C1 segment of cervical spinal cord (tissue), 14 donors: ENCODE measurements at places on chromosomes 12 and 14.

DNA sequence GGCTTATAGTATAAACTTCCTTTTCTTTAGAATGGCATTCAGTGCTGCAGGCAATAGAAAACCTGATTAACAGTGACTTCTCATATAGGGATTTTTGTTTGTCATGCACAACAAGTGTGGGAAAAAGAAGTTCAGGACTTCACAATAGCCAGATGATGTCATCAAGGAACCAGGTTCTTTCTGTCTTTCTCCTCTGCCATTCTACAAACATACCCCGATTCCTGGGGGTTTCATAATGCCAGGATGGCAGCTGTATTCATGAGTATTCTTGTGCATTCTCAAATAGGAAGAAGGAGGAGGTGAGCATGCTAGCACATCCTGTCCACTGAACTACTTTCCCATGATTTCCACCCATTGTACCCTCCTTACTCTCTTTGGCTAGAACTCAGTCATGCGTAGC lies 182.7 kb upstream of the EEA1 start:
- no peak for DNase-seq

GRCh38 chr12:116880817-116881324 lies 370 bp downstream of the HRK start:
- DNase-seq = no peak

- DNase-seq = no peak
Observed at GRCh38 chr12:109274381-109274780, 34.7 kb downstream of the FOXN4 start.

GRCh38 chr12:24488091-24488596 lies 460.8 kb downstream of the BCAT1 start:
- no peak for DNase-seq

DNA sequence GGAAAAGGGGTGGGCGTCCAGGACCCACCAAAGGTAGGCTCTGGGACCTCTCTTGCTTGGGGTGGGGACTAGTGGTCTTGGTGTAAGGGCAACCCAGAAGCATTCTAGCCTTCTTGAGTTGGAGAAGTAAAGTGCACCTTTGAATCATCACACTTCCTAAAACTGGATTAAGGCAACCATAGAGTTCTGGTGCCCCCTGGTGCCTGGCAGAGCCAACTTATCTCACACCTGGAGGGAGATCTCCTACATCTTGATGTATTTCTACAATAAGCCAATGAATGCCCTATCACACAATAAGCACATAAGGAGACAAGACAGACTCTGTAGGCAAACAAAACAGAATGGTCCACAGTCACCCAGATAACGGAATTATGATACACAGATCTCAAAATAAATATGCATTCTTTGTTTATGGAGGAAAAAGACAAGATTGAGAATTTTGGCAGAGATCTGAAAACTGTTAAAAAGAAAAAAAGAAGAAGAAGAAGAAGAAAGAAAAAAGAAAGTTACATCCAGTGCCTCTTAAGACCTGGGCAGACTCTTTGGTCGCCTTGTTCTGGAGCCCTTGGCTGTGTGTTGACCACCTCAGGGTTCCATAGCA lies 95.9 kb upstream of the PPP2R5C start:
- DNase-seq = no peak

DNA sequence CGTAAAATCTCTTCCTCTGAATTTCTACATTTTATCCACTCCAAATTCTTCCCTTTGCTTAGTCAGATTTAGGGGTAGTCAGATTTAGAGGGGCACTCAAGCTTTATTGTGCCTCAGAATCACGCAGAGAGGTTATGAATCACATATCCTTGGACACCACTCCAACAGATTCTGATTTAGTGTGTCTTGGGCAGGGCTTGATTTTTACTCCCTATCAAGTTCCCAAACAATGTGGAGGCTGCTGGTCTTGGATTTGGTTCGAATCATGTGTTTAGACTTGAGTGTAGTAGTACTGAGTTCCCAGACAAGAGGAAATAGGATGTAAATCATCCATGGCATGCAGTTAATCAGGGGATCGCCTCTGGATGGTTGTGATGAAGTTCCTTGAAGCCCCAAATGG lies 298.1 kb upstream of the CLEC14A start:
- no peak for DNase-seq

DNA sequence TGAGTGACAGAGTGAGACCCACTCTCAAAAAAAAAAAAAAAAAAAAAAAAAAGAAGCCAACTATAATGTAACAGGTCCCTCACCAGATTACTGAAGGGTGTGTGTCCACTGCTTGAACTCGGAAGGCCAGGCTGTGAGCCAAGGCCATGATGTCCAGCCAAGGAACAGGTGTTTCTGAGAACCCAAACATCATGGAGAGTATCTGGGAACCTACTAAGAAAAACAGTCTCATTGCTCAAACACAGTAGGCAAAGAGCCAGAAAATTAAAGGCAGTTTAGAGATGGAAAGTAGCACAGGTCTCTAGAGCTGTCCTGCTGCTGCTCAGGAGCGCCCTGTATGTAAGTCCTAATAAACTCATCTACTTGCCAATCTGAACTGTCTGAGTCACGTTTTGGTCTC lies 12.5 kb upstream of the MAP4K5 start:
- no peak for DNase-seq

GRCh38 chr12:105983622-105984320 lies 155.0 kb downstream of the NUAK1 start:
- no peak for DNase-seq

DNA sequence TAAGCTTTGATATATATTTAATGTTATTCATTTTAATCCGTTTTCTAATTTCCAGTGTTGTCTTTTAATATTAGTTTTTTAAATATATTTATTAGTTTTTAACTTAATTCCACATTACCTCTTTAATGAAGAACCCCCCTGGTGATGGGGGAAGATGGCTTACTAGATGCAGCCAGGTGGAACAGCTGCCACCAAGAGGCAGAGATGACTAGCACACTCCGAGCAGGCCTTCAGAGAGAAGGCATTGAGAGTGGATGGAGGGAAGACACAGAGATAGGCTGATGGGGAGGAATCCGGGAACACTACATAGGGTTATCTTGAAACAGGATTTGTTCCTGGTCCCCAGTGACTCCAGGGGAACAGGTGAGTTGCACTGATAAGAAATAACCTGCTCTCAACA lies 771.6 kb downstream of the LRFN5 start:
- DNase-seq = no peak

DNA sequence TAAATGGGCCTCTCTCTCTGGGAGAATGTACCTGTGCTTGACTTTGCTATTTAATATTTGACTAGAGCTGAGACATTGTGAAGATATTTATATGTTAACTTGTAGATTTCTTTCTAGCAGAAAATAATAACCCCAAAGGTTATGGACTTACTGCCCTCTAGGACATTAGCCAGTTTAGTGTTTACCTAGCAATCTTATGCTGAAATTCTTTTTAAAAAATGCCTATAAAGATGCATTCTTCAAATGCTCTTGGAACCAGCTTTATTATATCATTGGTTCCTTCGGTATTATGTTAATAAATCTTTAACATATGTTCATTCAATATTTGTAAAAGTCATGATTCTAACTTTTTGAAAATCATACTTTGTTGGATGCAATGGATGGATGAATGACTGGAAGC lies 28.0 kb downstream of the GPR19 start:
- DNase-seq = no peak

DNA sequence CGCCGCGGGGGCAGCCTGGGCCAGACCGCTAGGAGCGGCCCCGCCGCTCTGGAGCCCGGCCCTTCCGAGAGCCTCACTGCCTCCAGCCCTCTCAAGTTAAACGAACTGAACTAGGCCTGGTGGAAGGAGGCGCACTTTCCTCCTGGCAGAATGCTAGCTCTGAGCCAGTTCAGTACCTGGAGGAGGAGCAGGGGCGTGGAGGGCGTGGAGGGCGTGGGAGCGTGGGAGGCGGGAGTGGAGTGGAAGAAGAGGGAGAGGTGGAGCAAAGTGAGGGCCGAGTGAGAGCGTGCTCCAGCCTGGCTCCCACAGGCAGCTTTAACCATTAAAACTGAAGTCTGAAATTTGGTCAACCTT lies 5.3 kb downstream of the LTB4R start:
- no peak for DNase-seq

DNA sequence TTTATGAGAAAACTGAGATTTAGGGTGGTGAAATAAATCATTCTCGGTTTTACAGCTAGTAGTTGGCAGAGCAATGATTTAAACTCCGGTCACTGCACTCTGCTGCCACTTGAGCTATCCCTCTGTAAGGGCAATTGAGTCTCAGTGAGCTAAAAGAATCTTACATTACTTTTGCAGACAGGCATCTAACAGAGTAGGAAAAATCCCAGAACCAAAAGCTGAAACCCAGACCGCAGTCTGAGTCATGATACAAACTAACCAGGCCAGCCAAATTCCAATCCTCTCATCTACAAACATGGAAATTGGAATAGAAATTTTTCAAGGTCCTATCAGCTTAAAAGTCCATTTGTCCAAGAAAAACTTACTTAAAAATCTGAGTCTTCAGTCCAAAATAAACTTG lies 73.7 kb downstream of the ANKS1B start:
- no peak for DNase-seq

DNA sequence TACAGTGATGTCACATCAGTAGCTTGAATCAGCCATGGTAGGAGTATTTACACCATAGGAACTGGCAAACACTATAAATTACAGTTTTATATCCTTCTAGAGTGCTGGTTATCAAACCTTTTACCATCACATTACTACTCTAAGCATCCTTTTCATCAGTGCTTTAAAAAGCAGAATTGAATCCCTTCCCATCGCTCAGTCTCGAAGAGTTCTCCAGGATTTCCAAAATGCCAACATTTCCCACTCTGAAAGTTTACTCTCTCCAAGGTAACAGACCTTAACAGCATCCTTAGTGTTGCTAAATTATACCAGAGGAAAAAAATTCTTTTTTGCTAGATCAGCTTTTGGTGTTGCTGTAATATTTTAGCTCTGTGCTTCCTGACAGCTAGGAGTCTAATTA lies 209.4 kb upstream of the USP15 start:
- no peak for DNase-seq

- DNase-seq = no peak
Observed at GRCh38 chr12:108110844-108111243, 18.2 kb upstream of the WSCD2 start.

DNA sequence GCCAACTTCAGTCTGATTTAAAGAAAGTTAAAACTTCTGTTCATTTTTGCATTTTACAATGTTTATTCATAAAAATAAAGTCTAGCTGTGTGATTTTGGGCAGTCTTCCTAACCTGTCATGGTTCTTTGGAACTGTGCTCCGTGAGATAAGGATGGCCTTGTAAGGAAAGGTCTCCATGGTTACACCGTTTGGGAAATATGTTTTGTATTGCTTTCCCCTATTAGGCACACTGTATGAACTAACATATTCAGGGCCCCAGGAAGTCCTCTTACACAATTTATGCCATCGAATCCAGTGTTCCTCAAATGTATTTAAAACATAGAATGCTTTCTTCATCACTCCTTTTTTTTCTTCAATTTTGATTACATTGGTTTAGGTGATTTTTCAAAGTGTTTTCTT lies 54.5 kb downstream of the APAF1 start:
- DNase-seq = no peak

GRCh38 chr12:69254046-69254445 lies 14.7 kb downstream of the CPSF6 start:
- no peak for DNase-seq

DNA sequence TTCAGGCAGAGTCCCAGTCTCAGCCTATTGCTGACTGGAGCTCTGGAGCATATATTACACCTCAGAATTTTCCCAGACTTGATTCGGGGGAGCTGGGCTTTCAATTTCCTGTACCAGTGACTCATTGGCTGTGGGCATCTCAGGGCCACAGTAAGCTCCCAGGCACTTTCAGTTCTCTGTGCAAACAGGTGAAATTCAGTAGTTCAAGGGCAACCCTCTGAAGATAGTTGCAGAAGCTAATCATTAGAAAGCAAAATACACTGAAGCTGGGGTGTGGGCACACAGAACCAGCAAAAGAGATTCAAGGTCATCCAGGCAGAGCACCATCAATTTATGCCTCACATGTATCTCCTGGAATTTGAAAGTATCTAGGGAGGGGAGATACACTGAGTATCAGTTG lies 8.1 kb upstream of the NIN start:
- DNase-seq = no peak

GRCh38 chr14:76769636-76770292 lies 8.5 kb downstream of the VASH1 start:
- no peak for DNase-seq

GRCh38 chr14:75769047-75769685 lies 108.1 kb downstream of the TTLL5 start:
- DNase-seq = no peak

GRCh38 chr14:54784060-54784459 lies 118.6 kb downstream of the GCH1 start:
- DNase-seq = peak; percentile 38

DNA sequence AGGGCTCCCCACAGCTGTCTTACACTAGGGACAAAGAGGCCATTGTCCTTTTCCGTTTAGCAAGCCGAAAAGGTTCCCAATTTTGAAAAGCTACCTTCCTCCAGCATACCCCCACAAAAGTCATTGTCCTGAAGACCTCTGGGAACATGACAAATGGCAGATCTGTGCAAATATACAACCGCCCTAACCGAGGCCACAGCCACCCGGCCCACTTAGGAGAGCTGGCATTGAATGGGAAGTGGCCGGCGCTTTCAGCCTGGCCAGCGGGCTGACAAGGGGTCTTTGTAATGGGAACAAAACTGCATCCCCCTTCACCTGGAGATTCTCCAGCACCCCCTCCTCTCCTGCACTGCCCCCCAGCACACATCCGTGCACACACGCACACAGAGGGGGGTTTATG lies 48.1 kb upstream of the VASH1 start:
- no peak for DNase-seq

GRCh38 chr12:105409801-105410471 lies 79.4 kb downstream of the C12orf75 start:
- DNase-seq = no peak

- no peak for DNase-seq
Observed at GRCh38 chr12:106585105-106585520, 2.3 kb downstream of the RFX4 start.

DNA sequence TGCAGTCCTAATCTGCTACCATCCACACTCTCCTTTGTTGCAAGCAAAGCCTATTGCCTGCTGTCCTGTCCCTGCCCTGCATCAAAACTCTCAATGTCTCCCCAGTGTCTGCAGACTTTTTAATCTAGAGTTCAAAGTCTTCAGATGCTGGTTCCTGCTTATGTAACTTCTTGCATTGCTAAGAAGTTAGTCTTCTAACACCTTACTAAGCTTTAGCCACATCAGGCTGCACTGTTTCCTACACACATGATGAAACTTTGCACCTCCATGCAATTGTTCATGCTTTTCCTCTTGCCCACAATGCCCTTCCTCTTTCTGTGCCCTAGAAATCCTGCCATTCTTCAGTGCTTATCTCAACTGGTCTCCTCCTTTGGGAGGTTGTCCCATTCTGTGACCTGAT lies 16.2 kb upstream of the DICER1 start:
- DNase-seq = no peak

DNA sequence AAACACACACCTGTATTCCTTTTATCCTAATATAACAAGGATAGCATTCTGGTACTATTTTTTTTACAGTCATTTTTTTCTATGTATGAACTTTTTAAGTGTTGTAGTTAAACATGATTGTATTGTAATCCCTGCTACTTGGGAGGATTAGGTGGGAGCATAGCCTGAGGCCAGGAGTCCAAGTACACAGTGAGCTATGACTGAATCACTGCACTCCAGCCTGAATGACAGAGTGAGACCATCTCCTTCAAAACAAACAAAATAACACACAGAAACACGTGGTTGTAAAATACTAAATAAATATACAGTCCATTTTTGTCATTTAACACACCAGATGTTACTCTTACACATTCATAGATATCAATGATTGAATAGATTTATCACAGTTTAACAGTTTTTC lies 56.9 kb downstream of the MAP4K5 start:
- DNase-seq = no peak
